ENCODE measurements at places on chromosomes 2 and 18.

GRCh38 chr18:12774982-12775381, 72.1 kb downstream of the PSMG2 start:
- no peak for DNase-seq

GRCh38 chr2:29918941-29919340, 2.4 kb downstream of the ALK start:
- no peak for DNase-seq

- DNase-seq, result no peak
Measured at GRCh38 chr2:19043893-19044292, 314.5 kb downstream of the OSR1 start.

DNA sequence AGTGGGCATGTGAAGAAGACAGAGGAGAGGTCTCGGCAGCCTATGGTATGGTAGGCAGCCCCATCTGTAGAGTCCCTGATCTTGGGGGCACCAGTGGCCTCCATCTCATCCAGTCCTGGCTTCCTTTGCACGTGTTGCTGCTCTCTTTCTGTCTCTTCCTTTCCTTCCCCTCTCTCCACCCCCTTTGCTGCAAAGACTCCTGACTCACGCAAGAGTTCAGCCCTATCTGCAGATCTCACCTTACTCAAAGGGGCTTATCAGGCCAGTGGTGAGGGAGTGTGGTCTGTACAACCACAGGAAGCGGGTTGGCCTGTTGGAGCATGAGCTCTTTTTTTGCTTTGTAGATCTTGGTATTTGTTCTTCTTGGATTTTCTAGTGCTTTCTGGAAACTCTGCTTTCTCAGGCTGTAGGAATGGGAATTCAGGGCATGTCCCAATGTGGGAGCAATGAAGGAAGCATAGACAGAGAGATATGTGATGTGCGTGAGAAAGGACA, 14.6 kb upstream of the NT5DC4 start:
- no peak for DNase-seq

- no peak for DNase-seq
Measured at GRCh38 chr2:241804326-241805229, 4.4 kb upstream of the NEU4 start.

DNA sequence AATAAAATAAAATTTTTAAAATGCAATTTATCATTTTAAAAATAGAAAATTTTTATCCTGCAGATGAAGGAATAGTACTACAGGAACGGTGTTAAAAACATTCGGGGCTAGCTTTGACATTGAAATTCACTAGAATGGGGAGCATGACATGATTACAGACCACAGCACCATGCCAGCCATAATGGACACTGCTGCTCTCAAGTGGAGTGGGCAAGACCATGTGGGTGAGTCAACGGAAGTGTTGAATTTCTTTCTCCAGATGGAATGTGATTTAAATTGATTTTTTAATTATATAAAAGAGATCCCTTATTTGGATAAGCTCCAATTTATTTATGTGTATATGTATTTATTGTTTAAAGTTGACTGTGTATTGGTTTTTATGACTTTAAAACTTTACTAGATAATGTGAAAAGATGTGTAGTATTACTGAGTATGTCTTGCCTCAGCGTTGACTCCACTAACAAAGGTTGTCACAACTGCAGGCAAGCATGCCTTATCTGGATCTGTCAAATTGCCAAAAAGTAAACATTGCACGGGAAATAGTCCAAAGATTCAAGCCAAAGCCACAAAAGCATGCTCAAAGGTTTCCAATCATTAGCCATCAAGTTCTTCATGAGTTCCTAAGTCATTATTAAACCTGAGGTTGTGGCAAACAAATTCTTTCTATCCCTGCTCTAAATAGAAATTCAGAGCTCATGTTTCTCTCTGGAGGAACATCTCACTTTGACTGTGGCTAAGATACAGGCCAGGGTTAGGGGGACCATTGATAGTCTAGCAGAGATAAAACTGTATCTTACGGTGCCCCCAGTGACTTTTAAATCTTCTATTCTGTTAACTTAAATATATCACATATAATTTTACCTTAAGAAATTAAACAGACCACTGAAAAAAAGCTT, 536.9 kb downstream of the TMX3 start:
- DNase-seq, result no peak

GRCh38 chr2:241561832-241562231, 3.3 kb downstream of the BOK start:
- no peak for DNase-seq

- DNase-seq, result no peak
Measured at GRCh38 chr2:10469955-10470608, 22.0 kb upstream of the ODC1 start.

DNA sequence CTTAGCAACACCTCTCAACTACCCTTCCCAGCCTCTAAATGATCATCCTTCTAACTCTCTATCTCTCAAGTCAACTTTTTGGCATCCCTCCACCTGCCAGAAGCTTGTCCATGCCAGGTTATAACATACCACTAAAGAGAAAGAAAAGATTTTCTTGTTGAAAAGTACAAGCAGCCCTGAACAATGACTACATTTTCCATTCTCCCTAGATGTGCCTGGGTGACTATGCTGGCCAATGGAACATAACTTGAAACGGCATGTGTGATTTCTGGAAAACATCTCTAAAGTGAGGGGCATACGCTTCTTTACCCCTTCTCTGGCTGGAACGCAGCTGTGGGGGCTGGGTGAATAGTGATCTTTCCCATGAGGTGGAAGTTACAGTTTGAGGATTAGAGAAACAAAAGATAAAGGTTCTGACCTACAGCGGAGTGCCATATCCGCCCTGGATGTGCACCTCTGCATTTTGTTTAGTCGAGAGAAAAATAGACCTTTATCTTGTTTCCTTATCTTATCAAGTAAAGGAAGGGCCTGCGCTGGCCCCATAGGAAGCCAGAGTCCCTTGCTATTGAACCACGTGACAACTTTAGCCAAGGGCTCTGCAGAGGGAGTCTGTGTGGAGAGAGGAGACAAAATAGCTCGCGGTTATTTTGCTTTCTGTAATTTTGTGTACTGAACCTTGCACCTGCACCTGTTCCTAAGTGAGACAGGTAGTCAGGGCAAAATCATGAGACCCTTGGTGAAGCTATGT, 436.8 kb downstream of the TGIF1 start:
- no peak for DNase-seq

- DNase-seq, result no peak
Measured at GRCh38 chr2:30248791-30249190, 17.5 kb downstream of the LBH start.

DNA sequence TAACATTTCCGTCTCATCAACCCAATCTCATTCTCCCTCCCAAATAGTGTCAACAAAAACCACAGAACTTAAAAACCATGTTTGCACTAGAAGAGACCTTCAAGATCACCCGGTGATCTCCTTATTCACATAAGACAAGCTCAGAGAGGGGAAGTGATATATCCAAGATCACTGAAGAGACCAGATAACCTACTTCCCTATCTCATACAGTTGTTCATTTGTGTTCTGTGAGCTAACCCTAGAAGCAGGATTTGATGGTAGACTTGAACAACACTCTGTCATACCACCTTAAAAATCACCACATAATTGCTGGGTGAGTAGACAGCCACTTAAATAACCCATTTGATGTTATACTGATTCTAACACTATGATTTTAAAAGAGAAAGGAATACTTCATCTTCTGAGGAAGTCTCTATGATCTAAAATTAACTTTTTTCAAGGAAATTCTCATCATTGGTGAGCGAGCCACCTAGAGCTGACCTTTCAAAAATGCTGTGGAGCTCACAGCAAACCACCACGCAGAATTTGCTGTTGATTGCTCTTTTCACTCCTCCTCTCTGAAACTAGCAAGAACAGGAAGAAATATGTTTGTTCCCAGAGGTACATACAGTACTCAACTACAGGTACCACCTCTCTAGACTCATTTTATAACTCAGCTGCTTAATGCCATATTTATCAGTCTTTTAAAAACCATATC, 15.1 kb downstream of the AAK1 start:
- DNase-seq, result no peak
